Activated CD8-positive, alpha-beta memory T cell treated with anti-CD3 and anti-CD28 coated beads for 4 hours (primary cell): ENCODE measurements at places on chromosomes 2 and 18.

GRCh38 chr2:222239945-222240675, 58.7 kb downstream of the PAX3 start:
- no peak for DNase-seq

GRCh38 chr2:40037303-40037702, 258.2 kb upstream of the THUMPD2 start:
- DNase-seq: no peak

DNA sequence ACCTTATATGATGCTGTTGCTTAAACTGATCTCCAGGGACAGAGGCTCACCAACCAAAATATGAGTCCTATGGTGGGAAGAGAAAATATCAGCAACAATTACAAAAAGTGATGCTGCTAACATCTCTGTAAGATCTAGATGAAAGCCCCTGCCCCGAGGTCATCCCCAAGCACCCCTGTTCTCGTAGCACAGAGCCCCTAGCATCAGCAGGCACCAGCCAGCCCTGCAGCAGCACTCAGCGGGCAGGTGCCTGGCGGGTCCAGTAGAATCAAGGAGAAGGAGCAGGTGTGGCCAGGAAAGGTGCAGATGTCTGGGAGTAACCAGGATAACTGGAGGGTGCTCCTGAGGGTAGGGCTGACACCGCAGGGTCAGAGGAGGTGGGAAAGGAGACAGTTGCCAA, 474.2 kb upstream of the MYT1L start:
- DNase-seq: no peak

DNA sequence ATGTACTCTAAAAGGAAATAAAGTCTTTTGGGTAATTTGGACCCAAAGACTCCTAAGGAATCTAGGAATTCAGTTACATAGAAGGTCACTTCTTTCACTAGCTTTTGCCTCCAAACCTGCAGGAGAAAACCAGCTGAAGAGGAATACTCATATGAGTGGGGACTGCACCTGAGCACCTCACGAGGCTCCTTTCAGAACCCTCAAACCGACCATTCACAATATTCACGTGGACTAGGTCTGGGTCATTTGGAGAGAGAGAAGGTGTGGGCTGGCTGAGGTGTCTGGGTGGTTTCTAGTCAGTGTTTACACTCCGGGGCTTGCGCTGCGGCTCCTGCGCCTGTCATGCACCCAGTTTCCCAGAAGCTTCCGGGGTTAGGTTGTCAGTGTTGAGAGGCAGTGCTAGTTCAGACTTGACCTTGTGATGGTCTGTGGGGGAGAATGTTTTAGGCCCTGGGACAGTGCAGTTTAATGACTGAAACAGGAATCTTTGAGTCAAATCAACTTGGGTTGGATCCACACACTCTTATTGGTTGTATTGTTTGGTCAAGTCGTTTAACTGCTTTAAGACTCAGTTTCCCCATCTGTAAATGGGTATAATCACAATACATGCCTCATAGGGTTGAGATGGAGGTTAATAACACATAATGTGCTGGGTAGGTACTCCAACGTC, 78.4 kb downstream of the LIMS1 start:
- no peak for DNase-seq

DNA sequence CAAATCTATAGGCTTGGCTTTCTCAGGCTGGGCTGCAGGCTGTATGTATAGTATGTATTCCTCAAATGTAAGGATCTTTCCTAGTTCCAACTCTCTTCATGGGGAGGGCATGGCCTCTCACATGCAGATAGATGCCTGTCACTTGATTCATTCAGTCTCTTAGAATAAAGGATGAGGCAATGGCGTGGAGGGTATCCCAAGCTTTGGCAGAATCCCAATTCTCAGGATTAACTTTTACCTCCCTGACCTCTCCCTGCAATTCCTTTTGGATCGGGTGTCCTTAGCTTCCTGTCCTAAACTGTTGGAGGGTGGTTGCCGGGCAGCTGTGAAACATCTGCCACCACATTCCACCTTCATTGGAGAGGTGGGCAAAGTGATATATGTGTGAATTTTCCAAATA, 80.3 kb downstream of the INSIG2 start:
- DNase-seq: no peak

DNA sequence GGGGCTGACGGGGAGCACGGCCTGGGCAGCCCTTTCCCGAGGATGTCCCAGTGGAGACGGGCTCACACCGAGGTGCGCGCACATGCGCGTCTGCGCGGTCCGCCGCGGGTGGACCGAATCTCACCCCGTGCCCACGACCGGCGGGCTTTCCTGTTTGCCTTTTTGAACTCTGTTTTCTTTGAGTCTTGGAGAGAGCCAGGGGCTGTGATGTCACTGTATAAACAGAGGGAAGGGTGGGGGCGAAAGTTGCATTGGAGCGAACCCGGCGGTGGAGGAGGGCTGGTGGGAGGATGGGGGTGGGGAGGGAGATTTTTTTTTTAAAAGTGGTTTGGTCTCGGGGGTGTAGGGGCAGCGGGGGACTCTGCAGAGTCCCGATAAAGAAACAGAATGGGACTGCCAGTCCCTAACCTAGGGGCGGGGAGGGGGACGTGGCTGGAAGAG, 141.2 kb upstream of the CTAGE1 start:
- no peak for DNase-seq

- no peak for DNase-seq
Measured at GRCh38 chr2:130869441-130870160, 32.9 kb downstream of the ARHGEF4 start.
